ENCODE measurements at places on chromosomes 4 and X.

DNA sequence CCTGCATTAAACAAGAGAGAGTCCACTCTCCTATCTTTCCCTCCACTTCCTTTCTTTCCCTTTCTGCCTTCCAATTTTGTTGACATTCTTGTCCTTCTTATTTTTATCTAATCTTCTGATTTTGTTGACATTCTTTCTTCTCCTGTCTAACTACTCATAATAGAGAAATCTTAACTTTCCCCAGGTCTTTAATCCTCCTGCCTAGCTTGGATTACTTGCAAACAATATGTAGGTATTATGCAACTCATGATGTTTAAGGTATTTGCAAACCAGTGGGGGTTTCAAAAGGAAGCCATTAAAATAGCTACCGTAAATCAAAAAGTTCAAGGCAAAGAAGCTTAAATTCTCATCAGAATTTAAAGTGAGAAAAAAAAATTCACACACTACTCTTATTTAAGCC is 53.9 kb downstream of the PROM1 start:
- no peak for DNase-seq

GRCh38 chr4:111475001-111475400 is 670.3 kb upstream of the FAM241A start:
- no peak for DNase-seq

GRCh38 chrX:15475021-15475420 is 18.1 kb downstream of the PIR start:
- DNase-seq: no peak

DNA sequence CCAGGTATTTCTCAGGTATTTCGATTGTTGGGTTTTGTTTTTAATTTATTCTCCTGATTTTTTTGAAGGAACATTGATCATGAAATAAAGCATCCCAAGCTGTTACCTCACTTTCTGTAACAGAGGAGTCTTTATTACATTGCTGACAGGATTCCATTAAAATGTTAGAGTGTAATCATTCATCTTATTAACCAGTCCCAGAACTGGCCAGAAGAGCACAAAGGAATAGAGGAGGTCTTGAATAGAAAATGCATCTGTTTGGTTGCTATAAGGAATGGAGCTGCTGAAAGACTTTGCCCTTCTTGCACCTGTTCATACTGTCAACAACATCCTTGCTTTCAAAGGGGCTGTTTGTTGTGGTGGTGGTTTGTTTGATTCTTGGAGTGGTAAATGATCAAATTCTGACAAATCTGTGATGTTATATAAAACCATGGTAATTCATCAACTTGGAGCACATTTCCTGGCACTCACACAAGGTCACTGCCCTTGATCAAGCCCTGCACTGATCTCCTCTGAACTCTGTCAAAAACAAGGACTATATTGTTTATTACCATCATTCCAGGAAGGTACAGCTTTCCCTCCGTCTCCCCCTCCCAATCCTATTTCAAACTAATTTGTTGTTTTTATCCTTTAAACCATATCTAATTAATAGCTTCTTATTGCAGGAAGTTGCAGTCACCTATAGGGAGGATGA is 215.8 kb downstream of the PCDH19 start:
- DNase-seq: no peak

DNA sequence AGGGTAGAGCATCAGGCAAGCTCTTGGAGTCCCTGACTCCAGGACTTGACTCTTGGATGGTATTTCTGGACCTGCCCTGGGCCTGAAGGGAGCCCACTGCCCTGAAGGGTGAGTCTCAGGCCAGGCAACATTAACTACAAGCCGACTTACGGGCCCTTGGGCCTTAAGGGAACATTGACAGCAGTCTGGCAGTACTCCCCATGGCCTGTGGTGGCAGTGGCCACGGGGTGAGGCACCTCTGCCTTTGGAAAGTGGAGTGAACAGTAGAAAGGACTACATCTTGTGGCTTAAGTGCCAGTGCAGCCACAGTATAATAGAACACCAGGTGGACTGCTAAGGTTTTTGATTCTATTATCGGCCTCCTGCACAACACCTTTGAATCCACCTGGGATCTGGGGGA is 36.3 kb downstream of the SH3BGRL start:
- no peak for DNase-seq

DNA sequence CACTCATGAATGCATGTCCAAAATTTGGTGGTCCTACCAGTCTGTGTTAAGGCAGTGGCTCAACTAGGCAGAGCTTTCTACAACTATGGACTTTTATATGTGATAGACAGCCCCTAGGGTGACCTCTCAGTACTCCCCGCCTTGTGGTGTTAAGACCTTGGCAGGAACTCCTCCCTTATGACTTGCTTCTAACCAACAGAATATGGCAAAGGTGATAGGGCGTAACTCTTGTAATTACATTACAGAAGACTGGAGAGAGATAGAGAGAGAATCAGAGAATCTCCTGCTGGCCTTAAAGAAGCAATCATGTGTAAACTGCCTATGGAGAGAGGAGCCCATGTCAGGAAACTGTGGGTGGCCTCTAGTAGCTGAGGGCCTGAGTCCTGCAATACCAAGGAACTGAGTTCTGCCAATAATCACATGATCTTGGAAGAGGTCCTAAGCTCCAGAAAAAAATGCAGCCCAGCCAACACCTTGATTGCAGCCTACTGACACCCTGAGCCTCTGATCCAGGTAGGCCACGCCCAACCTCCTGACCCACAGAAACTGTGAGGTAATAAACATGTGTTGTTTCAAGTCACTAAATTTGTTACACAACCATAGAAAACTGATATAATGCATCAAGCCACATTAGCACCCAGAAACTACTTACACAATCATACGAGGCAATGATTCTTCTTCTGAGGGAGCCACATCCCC is 68.9 kb downstream of the INPP4B start:
- DNase-seq: no peak

DNA sequence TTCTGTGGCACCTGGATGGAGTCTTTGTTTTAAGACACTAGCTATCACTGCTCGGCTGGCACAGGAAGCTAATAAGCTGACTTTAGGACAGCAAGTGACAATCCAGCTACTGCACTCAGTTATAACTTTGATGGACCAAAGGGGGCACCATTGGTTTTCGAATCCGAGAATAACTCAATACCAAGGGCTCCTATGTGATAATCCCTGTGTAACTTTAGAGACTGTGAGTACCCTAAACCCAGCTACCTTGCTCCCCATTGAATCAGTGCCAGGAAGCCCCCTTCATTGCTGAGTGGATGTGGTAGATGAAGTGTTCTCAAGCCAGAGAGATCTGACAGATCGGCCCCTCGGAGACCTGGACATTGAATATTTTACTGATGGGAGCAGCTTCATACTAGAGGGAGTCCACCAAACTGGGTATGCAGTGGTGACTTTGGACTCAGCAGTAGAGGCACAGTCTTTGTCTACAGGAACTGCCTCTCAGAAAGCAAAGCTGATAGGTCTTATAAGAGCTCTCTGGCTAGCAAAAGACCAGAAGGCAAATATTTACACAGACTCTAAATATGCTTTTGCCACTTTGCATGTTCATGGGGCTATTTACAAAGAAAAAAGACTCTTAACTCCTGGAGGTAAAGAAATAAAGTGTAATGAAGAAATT is 35.5 kb upstream of the UGT2B7 start:
- peak; percentile 60 for DNase-seq

GRCh38 chr4:123649645-123650391 is 253.2 kb downstream of the SPRY1 start:
- no peak for DNase-seq

DNA sequence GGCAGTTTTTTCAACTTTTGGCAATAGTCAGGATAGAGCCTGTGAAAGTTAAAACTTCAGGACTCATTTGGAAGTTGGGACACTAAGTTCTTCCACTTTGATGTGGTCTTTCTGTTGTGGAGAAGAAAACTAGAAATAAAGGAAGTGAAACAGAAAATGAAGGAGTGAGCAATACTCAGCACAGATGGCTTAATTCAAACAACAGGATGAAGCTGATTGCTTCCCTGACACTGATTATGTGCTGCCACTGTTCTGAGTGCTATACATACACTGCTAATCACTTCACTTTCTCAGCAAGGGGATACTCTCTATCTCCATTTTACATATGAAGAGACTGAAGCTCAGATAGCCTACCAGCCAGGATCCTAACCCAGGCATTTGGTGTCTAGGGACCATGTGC is 235.1 kb upstream of the CPEB2 start:
- no peak for DNase-seq
